ELR (cell line): ENCODE measurements at places on chromosomes 4 and X.

GRCh38 chr4:94564252-94564651 lies 112.5 kb downstream of the PDLIM5 start:
- no peak for DNase-seq

DNA sequence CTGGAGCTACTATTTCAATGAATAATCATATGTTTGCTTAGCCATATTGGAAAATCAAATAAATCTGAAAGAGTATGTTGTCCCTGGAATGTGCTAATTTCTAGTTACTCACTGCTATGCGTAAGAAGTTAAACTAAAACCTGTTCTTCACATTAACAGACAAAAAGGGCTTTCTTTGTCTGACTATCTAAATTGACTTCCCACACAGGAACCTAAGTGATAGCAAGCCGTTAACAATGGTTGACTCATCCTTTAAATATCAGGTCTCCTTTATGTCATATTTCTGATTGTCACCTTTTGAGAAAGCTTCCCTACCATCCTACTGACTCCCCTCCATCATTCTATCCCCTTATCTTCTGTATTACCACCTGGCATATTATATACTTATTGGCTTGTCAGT lies 81.4 kb downstream of the AMELX start:
- no peak for DNase-seq

GRCh38 chr4:21139327-21139726 lies 439.1 kb downstream of the PACRGL start:
- no peak for DNase-seq

DNA sequence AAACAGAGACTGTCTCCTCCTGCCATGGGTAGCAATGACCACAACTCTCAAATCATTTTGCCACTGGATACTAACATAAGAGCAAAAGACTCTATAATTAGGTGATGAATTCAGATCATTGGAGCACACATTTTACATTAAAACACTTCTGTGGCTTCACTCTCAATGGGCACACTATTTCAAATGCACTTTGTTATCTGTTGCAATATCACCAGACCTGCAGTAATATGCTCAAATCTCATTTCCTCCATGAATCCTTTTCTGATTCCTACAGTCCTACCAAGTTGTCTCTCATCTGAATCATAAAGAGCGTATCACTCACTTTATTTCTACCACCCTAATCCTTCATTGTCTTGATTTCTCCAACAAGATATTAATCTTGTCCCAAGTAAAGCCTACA lies 302.8 kb downstream of the KCNIP4 start:
- no peak for DNase-seq

GRCh38 chr4:121742794-121743193 lies 22.2 kb downstream of the SMIM43 start:
- no peak for DNase-seq

DNA sequence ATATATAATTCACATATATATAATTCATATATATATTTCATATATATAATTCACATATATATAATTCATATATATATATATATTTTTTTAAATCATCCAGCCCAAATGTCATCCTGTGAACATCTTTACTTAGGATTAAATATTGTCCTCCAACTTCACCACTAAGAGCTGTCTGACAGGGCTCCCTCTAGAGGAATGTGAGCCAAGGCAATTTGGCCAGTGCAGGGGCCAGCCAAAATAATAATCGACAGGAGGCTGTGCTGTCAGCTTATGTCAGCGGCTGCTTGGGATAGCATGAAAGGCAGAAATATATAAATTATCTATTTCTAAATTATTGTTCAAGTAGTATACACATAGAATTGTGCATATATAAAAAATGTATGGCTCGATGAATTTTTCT lies 29.5 kb downstream of the EGFL6 start:
- peak; percentile 16 for DNase-seq
